ENCODE measurements at places on chromosomes 6 and 20.

DNA sequence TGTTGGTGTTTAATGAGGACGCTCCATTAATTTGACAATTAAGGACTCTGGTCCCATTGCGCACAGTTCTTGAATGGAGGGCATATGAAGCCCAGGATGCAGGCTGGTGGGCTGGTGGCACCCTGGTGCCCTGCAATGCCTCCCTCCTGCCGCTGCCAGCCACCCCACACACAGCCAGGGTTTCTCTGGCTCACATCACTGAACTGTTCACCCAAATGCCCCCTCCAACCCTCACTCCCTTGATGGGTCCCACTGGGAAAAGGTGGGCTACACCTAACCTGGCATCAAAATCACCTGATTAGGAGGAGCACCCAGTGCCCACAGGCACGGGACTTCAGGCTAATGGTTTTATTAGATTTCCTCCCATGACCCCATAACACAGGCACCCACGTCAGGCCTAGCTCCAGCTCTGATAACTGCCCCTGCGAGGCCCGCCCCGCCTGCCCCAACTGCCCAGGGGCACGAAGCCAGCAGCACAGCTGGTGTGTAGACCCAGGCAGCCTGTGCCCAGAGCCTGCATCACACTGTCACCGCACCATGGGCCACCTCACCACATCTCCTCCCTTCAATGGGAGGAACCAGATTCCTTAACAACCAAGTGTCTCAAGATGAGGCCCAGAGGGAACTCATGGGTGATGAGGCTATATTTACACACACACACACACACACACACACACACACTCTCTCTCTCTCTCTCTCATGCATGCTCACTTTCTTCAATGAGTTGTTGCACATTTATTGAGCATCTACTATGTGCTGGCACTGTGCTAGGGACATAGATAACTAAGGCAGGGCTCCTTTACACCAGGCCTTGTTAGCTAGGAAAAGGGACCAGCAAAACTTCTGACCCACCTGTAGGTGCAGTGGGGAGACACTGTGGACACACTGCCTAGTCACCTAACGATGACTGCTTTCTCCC is 107.3 kb downstream of the NOL4L start:
- DNase-seq: no peak

GRCh38 chr6:122709922-122710512 is 69.5 kb upstream of the FABP7 start:
- no peak for DNase-seq

GRCh38 chr6:109165392-109165974 is 70.2 kb downstream of the CEP57L1 start:
- no peak for DNase-seq

GRCh38 chr6:134185277-134185676 is 132.6 kb downstream of the SGK1 start:
- no peak for DNase-seq

DNA sequence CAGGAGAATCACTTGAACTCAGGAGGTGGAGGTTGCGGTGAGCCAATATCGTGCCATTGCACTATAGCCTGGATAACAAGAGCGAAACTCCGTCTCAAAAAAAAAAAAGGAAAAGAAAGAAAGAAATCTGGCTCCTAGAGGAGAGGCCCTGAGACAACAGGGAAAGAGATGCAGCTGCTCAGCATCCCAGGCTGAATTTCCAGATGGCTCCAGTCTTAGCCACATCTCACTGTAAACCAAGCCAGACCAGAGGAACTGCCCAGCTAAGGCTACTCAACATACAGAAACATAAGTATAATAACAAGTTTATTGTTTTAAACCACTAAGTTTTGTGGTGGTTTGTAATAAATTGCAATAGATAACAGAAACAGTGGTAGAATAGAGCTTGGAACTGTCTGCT is 38.5 kb upstream of the TASP1 start:
- DNase-seq: no peak

- DNase-seq: no peak
Measured at GRCh38 chr6:138817799-138818198, 21.9 kb downstream of the ECT2L start.

GRCh38 chr6:43728586-43728985 is 41.0 kb upstream of the MRPS18A start:
- DNase-seq: no peak

DNA sequence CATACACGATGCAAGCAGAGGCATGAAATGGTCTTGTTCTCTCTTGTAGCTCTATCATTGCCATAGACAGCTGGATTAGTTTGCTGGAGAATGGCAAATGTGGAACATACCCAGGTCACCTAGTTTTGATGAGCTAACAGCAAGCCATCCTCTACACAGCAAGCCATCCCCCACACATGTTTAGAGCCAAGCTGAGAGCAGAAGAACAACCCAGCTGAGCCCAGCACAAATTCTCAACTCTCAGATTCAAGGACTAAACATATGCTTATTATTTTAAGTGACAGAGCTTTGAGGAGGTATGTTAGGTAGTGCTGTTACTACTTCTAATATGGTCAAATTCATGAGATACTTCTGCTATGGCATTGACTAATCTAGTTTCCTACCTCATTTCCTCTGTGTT is 230.3 kb downstream of the OTOR start:
- no peak for DNase-seq

DNA sequence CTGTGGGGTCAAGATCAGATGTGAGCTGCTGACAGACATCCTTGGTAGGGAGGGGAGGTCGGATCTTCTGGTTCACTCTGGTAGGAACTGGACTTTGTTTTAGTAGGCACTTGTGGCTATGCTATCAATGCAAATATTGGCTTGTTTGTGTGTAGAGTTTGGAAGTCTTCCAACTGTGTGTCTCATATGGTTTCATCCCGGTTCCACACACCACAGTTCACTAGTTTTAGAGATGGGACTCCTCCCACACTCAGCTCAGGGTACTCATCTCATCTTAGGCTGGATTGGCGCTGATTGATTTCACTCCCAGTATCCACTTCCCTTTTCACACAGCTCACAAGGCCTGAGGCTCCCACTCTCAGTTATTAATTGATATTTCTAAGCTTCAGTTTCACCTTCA is 161.3 kb downstream of the THBS2 start:
- DNase-seq: no peak

DNA sequence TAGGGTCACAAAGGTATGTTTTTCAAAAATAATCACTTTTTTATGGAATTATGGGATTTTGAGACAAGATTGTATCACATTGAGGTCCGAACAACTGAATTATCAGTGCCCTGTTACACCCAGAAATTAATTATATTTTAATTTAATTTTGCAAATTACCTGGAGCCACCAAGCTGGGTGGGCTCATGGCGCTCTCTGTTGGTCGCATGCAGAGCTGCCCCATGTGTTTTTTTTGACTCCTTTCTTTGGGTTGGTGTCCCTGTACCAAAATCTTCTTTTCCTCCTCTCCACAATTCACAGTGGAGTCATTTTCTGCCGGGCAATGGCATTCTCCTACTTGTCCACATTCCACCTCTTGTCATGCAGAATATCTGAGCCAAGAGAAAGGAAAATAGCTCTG is 38.9 kb upstream of the FRMD1 start:
- DNase-seq: no peak

GRCh38 chr20:53149148-53149889 is 177.2 kb downstream of the TSHZ2 start:
- DNase-seq: no peak

DNA sequence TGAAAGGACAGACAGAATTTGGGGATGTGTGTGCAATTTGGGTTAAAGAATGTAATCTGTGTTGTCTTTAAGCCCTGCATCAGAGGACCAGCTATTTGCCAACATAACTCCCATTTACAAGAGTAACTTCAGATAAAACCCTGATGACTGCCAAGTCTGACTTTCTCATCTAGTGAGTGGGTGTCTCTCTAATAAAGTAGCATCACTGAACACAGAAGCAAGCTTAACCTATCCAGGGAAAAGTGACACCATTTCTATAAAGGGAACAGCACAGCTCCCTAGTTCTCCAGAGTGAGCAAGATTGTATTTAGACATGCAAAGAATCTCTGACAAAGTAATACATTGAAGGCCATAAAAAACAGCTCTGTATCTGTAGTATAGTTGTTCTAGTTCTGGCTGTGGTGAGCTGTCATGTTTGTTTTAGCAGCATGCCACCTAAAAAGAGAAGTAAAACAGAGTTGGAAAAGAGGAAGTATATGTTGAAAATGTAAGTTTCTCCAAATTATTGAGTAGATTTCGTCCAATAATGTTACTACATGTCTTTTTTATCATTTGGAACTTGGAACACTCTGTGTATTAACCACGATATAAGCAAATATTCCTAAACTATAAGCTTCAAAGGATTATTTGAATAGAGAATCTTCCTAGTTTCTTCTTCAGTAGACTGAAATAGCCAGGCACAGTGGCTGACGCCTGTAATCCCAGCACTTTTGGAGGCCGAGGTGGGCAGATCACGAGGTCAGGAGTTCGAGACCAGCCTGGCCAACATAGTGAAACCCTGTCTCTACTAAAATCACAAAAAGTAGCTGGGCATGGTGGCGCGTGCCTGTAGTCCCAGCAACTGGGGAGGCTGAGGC is 8.8 kb upstream of the PIM1 start:
- DNase-seq: no peak

GRCh38 chr6:131470534-131470933 is 102.5 kb upstream of the ARG1 start:
- no peak for DNase-seq

- DNase-seq: no peak
Measured at GRCh38 chr6:119476024-119476423, 126.5 kb upstream of the MAN1A1 start.

DNA sequence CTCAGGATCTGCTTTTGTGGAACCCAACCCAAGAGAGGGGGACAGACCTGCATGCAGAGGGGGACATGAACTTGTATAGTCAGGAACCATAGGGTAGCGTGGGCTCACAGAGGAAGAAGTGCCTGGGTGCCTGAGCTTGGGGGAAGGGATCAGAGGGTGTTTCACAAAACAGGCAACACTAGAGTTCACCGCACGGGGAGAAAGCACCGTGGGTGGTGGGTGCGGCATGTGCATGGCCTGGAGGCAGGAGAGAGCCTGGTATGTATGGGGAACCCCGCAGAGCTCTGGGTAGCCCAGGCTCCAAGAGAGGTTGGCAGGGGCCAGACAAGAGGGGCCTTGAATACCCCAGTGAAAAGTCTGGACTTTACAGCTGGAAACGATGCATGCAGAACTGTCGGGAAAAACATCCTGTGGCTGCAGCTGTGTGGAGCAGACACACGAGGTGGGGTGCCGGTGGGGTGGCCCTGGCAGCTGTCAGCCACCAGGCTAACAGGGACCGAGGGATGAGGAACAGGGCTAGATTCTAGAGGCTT is 6.7 kb upstream of the EMILIN3 start:
- no peak for DNase-seq

DNA sequence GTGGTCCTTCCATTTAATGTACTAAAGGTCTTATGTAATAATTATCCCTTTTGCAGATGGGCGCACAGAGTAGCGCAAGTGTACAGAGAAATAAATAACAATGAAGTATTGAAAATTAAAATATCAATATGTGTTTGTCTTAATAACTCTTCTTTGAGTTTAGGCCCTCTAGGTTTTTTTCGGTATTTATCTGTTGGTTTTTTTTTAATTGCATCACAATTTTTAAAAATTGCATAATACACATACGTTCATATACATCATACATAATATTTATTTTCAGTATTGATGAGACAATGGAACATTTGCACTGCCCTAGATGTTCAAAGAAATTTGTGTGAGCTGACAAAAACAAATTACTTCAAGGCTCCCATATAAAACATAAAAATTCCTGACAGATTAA is 15.1 kb downstream of the ADGRB3 start:
- no peak for DNase-seq

DNA sequence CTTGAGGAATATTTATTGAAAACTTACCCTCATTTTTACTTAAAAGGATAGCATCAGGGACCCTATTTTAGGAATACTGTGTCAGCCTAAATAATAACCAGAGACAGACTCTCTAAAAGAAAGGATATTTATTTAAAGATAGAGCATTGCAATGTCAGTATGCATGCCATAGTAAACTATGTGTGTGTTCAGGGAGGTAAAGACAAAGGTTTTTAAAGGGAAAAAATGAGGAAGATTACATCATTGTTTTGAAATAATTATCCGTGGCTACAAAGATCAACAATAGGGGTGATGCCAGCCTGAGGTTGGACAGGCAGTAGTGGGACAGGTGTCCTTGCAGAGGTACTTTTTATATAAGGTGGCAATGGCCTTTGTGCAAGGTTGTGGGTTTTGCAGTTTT is 23.7 kb upstream of the CFAP206 start:
- DNase-seq: no peak

DNA sequence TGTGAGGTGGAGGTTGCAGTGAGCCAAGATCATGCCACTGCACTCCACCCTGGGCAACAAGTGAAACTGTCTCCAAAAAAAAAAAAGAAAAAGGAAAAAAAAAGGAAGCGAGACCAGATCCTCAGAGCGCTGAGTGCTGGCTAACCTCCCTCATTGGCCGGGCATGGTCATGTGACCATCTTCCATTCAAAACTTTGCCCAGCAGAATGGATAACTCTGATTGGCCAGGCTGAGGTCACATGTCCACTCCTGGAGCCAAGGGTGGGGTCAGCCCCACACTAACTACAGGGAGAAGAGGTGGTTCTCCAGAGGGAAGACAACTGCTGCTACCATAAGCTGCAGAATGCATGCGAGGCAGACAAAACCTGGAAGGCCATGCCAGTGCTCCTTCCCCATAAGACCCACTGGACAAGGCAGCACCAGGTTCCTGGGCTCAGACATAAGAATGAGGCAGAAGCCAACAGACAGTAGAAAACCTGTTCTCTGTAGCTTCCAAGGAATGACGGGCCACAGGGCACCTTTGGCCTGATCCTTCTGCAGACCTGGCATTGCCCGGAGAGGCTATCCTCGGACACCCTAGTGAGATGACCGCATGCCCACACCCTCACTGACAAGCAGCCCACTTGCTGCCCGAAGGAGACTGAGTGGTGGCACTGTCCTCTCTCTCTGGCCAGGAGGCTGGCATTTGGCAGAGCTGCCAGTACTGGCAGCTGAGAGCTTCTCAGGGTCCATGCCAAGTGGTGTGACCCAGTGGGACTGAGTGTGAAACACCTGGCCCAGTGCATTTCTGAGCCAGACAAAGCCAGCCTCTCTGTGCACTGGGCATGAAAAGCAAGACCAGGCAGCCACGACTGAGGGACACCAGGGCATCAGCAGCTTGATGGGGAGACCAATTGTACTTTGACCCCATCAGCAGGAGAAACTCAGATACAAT is 311.9 kb upstream of the SULF2 start:
- DNase-seq: no peak

- DNase-seq: no peak
Measured at GRCh38 chr6:89707766-89708165, 69.2 kb upstream of the LYRM2 start.

- DNase-seq: no peak
Measured at GRCh38 chr6:43450699-43451131, 4.6 kb downstream of the DLK2 start.

DNA sequence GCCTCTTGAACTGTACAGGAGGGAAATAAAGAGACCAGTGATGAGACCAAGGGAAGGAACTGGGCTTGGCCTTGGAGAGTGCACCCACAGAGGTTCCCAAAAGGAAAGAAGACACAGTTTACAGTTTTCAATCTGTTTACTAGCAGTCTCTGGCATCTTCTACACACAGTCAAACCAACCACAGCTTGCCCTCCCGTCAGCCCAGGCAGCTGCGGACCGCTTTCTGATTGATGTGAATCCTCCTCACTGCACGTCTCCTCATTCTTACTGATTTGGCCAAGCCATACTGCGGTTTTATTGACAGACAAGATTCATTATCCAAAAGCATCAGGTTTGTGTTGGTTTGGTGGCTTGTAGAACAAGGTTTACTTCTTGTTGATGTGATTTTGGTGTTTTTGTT is 104.5 kb upstream of the ASF1A start:
- DNase-seq: no peak

GRCh38 chr6:8549074-8549790 is 113.9 kb upstream of the SLC35B3 start:
- no peak for DNase-seq

GRCh38 chr20:53608456-53609452 is 15.1 kb upstream of the ZNF217 start:
- DNase-seq: no peak

All from activated CD4-positive, CD25-positive, alpha-beta regulatory T cell (primary cell).